ENCODE measurements at places on chromosomes 12 and 14. TPM values are rescaled to one million over a fixed set of nuclear protein-coding genes. Genes with fewer than 3 reads are reported as not detected.

DNA sequence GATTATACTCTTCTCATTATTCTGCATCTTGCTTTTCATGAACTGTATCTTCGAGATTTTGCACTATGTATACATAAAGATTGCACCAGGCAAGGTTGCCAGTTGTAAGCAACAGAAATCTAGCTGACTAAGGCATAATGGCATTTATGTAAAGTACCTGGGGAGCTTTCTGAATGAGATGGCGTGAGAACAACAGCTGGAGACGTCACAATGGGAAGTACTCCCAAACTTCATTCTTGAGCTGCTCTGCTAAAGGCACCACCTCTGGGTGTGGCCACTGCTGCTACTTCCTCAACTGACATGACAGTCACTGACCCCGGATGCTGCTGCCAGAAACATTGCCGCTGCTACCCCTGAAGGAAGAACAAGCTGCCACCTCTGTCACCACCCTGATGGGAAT lies 220.7 kb downstream of the NOVA1 start:
- no peak overlapping the region for H3K4me3 ChIP-seq
- H3K36me3 ChIP-seq = no peaks in the 10 kb centered on the region
- H3K27ac ChIP-seq = no peak overlapping the region
- H3K27me3 ChIP-seq = no peaks in the 10 kb centered on the region

The ADGRD1 gene
- 52.4 TPM for total RNA-seq

- no peaks in the 10 kb centered on the region for H3K36me3 ChIP-seq
- no peak overlapping the region for H3K27ac ChIP-seq
- no peak for DNase-seq
Observed at GRCh38 chr12:62739266-62740015, 195.5 kb downstream of the PPM1H start.

DNA sequence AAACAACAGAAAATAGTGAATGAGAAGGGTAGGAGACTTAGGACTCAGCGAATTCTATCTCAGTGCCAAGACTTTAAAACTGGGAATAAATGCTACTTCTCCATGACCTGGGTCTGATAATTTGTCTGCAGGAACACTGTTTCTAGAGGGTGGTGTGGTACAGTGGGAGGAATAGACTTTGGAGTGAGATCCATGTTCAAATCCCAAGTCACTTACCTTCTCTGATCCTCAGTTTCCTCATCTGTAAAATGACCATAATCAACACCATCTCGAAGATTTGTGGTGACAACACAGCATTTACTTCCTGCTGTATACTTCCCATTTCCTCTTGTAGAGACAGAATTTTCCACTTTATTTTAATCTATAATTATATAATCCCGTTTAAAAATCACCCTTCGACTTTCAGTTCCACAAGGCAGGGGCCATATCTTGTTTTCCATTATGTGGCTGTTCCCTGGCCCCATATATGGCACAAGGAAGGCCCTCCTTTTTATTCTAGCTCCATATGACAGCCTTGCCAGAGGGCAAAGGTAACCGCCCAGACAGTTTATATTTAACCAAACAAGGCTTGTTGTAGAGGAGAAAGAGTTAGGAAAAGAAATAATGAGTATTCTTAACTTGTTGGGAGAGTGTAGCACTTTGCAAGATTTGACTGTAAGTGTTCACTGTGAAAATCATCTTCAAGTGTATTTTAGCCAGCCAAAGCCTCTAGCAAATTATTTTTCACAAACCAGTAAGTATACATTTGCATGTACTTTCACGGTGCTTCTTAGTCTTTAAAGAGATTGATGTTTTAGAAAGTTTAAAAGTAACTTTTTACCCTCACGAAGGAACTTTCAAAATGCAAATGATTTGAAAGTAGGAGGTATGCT lies 243.1 kb downstream of the AKAP6 start:
- peaks cover 46% of the 10 kb centered on the region for H3K4me1 ChIP-seq
- H3K36me3 ChIP-seq = no peaks in the 10 kb centered on the region
- no peak overlapping the region for H3K4me3 ChIP-seq
- no peaks in the 10 kb centered on the region for H3K27me3 ChIP-seq
- DNase-seq = no peak

DNA sequence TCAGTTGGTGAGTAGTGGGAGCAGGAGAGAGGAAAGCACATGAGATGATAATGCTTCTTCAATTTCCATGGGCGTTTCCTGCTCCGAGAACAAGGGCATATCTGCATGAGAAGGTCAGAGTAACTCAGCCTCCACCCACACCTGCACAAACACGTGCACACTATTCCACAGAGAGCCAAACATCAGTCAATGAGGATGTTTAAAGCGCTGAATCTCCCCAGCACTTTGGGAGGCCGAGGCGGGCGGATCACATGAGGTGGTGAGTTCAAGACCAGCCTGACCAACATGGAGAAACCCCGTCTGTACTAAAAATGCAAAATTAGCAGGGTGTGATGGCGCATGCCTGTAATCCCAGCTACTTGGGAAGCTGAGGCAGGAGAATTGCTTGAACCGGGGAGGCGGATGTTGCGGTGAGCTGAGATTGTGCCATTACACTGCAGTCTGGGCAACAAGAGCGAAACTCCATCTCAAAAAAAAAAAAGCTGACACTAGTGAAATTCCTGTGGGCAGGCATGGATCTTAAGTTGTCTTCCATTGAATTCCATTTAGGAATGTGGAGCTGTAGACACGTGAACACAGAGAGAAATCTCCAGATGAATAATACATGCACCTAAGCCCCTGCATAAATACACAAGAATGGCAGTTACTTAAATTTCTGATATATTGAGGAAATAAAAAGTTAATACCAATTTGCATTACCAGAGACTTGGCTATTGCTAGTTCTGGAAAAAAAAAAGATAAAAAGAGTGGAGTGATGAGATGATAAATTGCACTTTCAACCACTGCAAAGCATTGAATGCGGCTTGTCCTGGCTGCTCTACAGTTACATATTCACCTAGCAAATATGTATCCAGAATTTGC lies 1097.4 kb upstream of the TMEM132C start:
- H3K27ac ChIP-seq = no peak overlapping the region
- H3K27me3 ChIP-seq = no peaks in the 10 kb centered on the region
- H3K4me1 ChIP-seq = peaks cover 5% of the 10 kb centered on the region
- H3K4me3 ChIP-seq = no peak overlapping the region

DNA sequence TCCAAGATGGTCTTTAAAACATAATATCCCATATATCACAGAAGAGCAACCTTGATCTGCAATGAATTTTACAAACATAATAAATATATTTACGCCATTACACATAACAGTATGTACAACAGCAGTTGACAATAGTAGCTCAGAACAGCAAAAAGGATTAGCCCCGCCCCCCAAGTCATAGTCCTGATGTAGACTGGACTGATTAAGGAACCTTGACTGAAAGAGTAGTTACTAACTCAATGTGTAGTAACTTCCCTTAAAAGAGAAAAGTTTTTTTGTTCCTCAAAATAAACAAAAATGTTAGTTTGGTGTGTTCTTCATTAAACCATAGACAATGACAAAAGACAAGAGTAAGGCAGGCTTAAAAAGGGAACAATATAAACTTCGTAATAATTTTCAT lies 44.5 kb downstream of the GTF2A1 start:
- H3K4me3 ChIP-seq = no peak overlapping the region
- peaks cover 3% of the 10 kb centered on the region for H3K4me1 ChIP-seq
- H3K36me3 ChIP-seq = no peaks in the 10 kb centered on the region
- no peaks in the 10 kb centered on the region for H3K27me3 ChIP-seq

The MYL2 gene
- not detected for total RNA-seq

DNA sequence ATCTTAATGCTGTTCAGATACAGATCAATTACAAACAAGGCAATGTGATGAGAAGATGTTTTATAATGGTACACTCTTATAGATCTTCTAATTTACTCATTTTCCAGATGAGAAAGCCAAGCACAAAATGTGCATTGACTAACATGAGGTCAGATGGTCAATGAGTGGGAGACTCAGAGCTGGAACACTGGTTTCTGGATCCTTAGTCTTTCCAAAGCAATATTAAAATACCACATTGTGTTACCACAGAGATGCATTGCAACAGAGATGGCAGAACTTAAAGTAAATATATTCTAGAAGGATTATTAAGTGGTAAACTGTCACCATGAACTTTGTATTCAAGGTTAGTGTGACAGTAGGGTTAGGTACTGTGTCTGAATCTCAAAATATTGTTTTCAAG lies 113.6 kb downstream of the SLC15A5 start:
- no peak overlapping the region for H3K4me3 ChIP-seq
- DNase-seq = no peak
- H3K27ac ChIP-seq = no peak overlapping the region
- H3K36me3 ChIP-seq = no peaks in the 10 kb centered on the region

- DNase-seq = no peak
- peaks cover 28% of the 10 kb centered on the region for H3K4me1 ChIP-seq
- H3K4me3 ChIP-seq = no peak overlapping the region
- H3K27ac ChIP-seq = no peak overlapping the region
- no peaks in the 10 kb centered on the region for H3K27me3 ChIP-seq
Observed at GRCh38 chr12:52204931-52205505, 13.2 kb upstream of the KRT80 start.

GRCh38 chr14:50666772-50667683 lies 1.1 kb downstream of the SAV1 start:
- no peaks in the 10 kb centered on the region for H3K36me3 ChIP-seq
- peaks cover 36% of the 10 kb centered on the region for H3K4me1 ChIP-seq
- no peak for DNase-seq
- H3K4me3 ChIP-seq = peak overlapping the region; percentile 83
- H3K27me3 ChIP-seq = no peaks in the 10 kb centered on the region

Data from esophagus muscularis mucosa (tissue), 4 donors.